ENCODE measurements at places on chromosomes 12 and 14. TPM values are rescaled to one million over a fixed set of nuclear protein-coding genes. Genes with fewer than 3 reads are reported as not detected.
A peak's percentile ranks its signal among the peaks of the same experiment; 100 is the strongest.

Gene KLHL33
- 0.26 TPM for total RNA-seq

Gene DDN
- total RNA-seq = 0.66 TPM

Gene KRT86
- 1.8 TPM for total RNA-seq

Gene KRT74
- not detected for total RNA-seq

Gene UNG
- total RNA-seq = 13.5 TPM

Gene SLC5A8
- total RNA-seq = not detected

Gene DTX1
- total RNA-seq = 11.9 TPM

Gene SLC38A2
- total RNA-seq = 203 TPM

Gene INHBC
- not detected for total RNA-seq

Gene KERA
- total RNA-seq = not detected

Gene PPP1R1A
- 51.4 TPM for total RNA-seq

Gene PTGDR
- not detected for total RNA-seq

DNA sequence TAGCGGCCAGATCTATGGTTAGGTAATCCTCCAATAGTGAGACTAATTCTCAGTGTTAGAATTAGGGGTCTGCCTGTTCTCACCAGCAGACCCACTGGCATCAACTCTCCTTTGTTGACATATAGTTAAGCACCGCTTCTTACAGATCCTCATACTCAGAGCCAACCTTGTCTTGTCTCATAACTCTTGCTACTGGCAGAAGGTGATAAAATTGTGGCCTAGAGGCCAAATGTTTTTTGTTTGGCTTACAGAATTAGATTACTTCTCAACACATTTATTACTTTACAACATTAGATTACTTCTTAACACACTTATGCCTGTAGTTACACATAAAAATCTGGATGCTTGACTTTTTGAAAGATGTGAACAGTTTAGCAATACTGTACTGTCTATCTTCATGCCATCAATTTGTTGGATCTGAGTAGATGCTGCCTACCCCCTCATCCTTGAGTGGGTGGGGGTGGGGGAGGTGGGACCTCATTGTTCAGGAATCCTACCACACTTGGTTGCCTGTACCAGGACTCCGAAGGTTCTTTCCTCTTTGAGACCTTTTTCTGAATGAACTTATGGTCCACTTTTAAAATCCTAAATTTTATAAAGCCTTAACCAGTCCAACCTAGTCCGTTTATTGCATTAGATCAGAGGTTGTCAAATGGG, 7.0 kb downstream of the MTHFD1 start:
- H3K4me1 ChIP-seq = peaks cover 19% of the 10 kb centered on the region
- H3K36me3 ChIP-seq = no peaks in the 10 kb centered on the region
- no peaks in the 10 kb centered on the region for H3K27me3 ChIP-seq

DNA sequence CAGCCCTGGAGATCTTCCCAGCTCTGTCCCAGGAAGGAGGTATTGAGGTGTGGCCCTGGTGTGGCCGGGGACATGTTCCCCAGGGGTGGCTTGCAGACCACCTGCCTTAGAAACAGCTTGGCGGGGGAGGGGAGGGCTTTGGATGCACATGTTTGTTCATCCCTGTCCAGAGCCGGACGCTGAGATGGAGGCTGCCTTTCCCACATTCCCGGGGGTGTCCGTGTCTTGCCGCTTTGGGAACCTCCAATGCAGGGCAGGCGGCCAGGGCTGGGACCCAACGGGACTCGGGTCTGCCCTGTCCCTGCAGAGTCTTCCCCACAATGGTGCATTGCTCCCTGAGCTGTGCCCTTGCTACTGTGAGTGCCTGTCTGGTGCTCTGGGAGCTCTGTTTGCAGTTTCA, 319.5 kb upstream of the SFSWAP start:
- H3K27me3 ChIP-seq = no peaks in the 10 kb centered on the region
- no peak overlapping the region for H3K4me3 ChIP-seq
- no peak overlapping the region for H3K27ac ChIP-seq
- H3K4me1 ChIP-seq = no peaks in the 10 kb centered on the region
- DNase-seq = no peak

- no peak overlapping the region for H3K4me3 ChIP-seq
- no peaks in the 10 kb centered on the region for H3K36me3 ChIP-seq
- no peaks in the 10 kb centered on the region for H3K27me3 ChIP-seq
- no peak overlapping the region for H3K27ac ChIP-seq
Observed at GRCh38 chr14:61330511-61330910, 9.1 kb downstream of the PRKCH start.

GRCh38 chr12:25100194-25101091, 94.5 kb downstream of the DNAI7 start:
- H3K36me3 ChIP-seq = no peaks in the 10 kb centered on the region
- no peaks in the 10 kb centered on the region for H3K4me1 ChIP-seq
- H3K27me3 ChIP-seq = no peaks in the 10 kb centered on the region
- DNase-seq = no peak
- no peak overlapping the region for H3K27ac ChIP-seq

GRCh38 chr12:74283646-74284045, 254.0 kb upstream of the ATXN7L3B start:
- no peak overlapping the region for H3K4me3 ChIP-seq
- no peaks in the 10 kb centered on the region for H3K27me3 ChIP-seq
- H3K4me1 ChIP-seq = no peaks in the 10 kb centered on the region
- no peak for DNase-seq
- no peaks in the 10 kb centered on the region for H3K36me3 ChIP-seq

- H3K36me3 ChIP-seq = no peaks in the 10 kb centered on the region
- DNase-seq = no peak
- no peak overlapping the region for H3K27ac ChIP-seq
- no peak overlapping the region for H3K4me3 ChIP-seq
Observed at GRCh38 chr14:63421919-63422318, 103.2 kb upstream of the GPHB5 start.

DNA sequence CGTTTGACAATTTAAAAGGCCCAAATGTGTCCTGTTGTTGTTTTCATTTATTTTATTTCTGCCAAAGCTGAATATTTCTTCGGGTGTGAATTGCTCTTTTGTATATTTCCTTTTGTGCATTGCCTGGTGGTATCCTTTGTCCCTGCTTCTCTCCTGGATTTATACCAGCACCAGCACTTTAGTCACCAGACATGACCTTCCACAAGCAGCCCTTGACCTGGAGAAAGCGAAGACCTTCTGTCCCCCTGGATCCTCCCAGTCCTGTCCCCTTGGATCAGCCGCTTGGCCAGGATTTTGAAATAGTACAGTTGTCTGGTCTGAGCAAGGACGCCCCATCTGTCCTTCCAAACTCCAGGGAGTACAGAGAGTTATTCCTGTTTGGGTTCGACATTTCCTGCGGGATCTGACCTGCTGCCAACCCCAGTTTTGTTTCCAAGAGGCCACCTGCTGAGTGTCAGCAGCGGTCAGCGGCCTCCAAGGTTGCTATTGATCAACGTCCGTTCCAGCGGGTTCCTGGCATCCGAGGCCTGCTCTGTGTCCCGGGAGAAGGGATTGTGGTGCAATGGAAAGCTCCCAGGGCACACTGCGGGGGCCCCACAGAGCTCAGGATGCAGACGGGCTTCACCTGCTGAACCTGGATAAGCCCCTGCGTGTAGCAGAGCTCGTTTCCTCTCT, 45.1 kb upstream of the CHGA start:
- peaks cover 58% of the 10 kb centered on the region for H3K4me1 ChIP-seq
- peak overlapping the region; percentile 87 for H3K27ac ChIP-seq
- DNase-seq = peak; percentile 92
- H3K4me3 ChIP-seq = no peak overlapping the region

DNA sequence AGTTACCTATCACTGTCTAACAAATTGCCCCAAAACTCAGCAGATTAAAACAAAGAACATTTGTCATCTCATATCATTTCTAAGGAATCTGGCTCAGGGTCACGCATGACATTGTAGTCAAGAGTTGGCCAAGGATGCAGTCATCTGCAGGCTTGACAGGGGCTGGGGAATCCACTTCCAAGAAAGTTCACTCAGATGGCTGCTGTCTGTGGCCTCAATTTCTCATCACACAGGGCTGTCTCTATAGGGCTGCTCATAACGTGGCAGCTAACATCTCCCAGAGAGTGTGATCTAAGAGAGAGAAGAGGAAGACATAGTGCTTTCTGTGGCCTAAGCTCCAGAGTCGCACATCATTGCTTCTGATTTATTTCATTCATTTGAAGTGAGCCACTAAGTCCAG, 17.0 kb upstream of the IL22 start:
- DNase-seq = no peak
- H3K4me1 ChIP-seq = no peaks in the 10 kb centered on the region
- H3K27ac ChIP-seq = no peak overlapping the region
- H3K4me3 ChIP-seq = no peak overlapping the region
- no peaks in the 10 kb centered on the region for H3K27me3 ChIP-seq

GRCh38 chr12:2306012-2306411, 253.2 kb downstream of the CACNA1C start:
- H3K4me1 ChIP-seq = no peaks in the 10 kb centered on the region
- no peak overlapping the region for H3K27ac ChIP-seq
- H3K4me3 ChIP-seq = no peak overlapping the region
- no peaks in the 10 kb centered on the region for H3K36me3 ChIP-seq
- DNase-seq = no peak
- H3K27me3 ChIP-seq = no peaks in the 10 kb centered on the region

GRCh38 chr14:47710581-47710980, 35.2 kb upstream of the MDGA2 start:
- H3K4me3 ChIP-seq = no peak overlapping the region
- no peaks in the 10 kb centered on the region for H3K4me1 ChIP-seq
- H3K36me3 ChIP-seq = no peaks in the 10 kb centered on the region
- no peak overlapping the region for H3K27ac ChIP-seq

DNA sequence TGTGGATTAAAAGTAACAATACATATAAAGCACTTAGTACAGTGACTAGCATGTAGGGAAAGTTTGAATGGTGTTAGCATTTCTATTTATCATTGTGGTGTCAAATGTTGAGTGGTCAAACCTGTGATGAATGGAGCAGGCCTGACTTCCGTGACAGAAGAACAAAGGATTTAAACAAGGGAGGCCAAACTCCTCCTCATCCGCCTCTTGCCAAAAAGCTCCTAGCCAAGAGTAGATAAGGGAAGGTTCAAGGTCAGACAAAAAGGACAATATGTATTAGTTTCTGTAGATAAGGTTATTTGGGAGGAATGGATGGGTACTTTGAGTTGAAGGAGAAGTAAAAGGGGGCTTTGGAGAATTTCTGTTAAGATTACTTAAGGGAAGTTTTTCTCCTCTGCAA, 6.5 kb downstream of the RNASE7 start:
- H3K4me3 ChIP-seq = no peak overlapping the region
- no peaks in the 10 kb centered on the region for H3K36me3 ChIP-seq
- no peaks in the 10 kb centered on the region for H3K27me3 ChIP-seq

DNA sequence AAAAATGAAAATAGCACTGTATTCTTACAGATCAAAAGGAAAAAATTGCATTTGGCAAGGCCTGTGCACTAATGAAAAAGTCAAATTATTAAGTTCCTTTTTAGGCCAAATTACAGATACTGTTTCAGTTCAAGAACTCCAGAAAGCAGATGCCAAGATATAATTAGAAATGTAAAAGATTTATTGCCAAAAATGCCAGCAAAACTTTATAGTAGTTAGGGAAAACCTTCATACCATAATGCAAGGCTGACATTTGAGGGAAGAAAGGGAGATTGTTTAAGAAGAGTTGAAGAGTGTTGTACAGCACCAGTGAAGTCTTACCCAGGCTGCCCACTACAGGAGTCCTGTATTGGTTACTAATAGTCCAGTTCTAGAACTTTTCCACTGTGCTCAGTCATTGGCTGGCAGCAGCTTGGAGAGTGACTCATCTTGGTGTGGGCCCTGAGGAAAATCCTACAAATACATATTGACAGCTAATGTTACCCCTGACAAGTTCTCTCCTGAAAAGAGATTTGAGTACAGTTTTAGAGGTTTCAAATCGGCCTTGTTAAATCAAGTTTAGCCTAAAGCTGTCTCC, 600.4 kb downstream of the C12orf50 start:
- DNase-seq = no peak
- H3K27me3 ChIP-seq = no peaks in the 10 kb centered on the region
- no peak overlapping the region for H3K4me3 ChIP-seq
- H3K36me3 ChIP-seq = no peaks in the 10 kb centered on the region

DNA sequence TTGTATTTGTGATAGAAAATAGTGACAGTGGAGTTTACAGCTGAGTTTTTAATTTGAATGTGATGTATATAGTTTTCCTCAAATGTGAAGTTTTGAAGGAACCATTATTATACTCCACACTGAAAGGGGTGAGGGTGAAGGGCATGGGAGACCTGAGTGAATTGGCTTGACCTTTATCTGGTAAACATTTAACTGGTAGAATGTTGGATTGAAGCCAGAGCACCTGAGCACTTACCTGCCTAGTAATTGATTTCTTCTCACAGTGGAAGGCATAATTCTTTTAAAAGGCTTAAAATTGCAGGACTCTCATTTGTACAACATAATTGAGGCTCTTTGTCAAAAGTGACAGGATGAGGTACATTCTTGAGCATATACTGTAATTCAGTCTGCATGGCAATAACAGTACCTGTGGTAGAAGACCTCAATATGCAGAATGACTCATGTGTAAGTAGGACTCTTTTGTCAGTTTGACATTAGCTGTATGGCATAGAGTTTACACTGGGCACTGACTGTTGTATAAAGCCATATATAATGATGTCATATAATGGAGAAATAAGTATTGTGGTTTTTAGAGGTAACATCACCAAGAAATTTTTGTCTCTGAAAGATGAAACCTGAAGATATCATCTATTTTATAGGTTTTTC, 309.6 kb downstream of the TMTC2 start:
- H3K27ac ChIP-seq = peak overlapping the region; percentile 65
- DNase-seq = peak; percentile 54
- H3K36me3 ChIP-seq = no peaks in the 10 kb centered on the region
- no peaks in the 10 kb centered on the region for H3K27me3 ChIP-seq
- peaks cover 26% of the 10 kb centered on the region for H3K4me1 ChIP-seq

DNA sequence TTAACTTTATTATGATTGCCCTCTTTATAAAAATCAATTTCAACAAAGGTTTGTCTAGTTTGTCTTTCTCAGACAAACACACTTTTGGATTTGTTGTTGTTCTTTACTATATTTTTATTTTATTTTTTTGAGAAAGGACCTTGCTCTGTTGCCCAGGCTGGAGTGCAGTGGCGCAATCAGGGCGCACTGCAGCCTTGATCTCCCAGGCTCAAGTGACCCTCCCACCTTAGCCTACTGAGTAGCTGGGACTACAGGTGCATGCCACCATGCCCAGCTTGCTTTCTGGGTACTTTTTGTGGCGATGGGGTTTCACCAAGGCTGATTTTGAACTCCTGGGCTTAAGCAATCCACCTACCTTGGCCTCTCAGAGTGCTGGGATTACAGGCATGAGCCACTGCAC, 64.4 kb upstream of the CFL2 start:
- no peak for DNase-seq
- H3K27ac ChIP-seq = no peak overlapping the region
- H3K27me3 ChIP-seq = no peaks in the 10 kb centered on the region
- no peaks in the 10 kb centered on the region for H3K36me3 ChIP-seq

DNA sequence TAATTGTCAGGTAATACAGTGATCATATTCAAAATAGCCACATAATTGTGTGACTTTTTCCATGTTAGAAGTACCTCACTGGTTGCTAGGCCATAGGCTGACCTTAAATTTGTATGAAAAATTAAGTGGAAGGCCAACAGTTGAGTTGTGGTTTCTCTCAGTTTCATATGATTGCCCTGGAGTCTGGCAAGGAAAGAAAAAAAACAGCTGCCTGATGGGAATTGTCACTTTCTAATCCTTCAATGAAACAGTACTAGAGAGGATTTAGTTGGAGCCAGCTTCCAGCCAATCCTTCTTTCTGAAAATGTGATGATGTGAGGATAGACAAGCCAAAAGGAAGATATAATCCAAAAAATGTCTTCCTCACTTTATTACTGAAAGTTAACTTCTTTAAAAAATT, 113.6 kb downstream of the ALX1 start:
- no peaks in the 10 kb centered on the region for H3K27me3 ChIP-seq
- no peaks in the 10 kb centered on the region for H3K4me1 ChIP-seq
- no peaks in the 10 kb centered on the region for H3K36me3 ChIP-seq
- H3K4me3 ChIP-seq = no peak overlapping the region
- no peak overlapping the region for H3K27ac ChIP-seq
- no peak for DNase-seq
